ENCODE measurements at places on chromosomes 3 and 15.

DNA sequence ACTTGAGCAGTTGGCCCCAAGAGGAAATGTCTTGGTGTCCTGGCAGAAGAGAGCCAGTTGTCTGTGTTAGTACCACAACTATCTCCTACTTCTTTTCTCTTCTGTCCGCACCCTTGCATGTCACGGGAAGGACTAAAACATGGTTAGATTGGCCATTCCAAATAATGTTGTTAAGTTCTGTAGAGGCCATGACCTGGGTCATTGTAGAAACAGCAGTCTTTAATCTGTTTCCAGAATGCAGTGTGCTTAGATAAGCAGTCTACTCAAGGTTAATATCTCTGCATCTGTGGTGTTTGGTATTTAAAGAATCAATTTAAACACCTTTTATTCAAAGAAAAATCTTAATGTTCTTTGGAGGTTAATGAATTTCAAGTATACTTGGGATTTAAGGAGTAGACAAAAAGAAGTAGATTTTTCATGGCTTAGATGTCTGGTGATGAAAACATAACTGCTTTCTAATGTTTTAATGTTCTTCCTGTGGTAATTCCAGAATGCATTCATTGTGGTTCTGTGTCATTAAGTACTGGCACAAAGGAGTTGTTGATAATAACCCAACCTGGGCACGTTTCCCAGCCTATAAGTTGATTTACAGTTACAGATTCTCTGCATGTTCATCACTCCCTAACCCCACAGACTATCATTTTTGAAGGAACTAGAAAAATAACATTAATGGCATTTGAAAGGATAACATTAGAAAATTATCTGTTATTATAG, 58.9 kb downstream of the TMEM108 start:
- no peak for DNase-seq

DNA sequence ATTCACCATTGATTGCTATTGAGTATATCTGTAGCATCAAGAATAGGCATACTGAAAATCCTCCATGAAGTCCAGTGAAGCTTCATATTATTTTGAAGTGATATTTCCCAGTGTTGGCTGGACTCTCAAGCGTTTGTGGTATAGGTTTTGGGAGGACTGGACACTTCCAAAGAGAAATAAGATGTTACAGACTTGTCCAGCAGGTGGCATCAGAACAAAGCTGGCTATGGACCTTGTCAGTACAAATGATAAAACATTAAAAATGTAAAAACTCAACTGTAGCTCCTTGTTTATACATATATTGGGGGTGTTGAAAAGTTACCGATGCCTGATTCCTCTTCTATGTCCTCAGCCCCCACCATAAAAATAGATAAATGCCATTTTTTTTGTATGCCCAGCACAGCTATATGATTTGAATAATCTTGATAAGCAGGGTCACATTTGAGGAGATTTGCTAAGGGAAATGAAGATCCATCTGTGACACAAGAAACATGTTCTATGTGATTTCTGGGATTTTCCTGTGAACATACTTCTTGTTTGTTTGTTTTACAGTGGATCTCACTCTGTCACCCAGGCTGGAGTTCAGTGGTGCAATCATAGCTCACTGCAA, 54.5 kb upstream of the GOLGA6B start:
- DNase-seq, result no peak

DNA sequence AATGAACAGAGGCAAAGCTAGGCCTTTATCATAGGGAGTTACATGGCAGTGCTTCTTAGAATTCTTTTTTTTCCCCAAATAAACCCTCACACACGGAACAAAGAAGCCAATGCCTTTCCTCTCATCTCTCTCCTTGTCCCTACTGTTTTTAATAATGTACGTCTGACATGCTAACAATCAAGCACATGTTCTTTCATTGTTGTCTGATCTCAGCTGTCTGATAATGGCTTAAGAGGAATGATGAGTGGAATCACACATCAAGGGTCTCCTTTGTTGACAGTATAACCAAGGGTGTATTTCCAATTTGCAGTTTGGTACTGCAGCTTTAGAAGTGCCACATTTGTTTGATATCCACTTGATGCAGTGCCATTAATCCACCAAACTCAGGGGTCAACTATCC, 34.8 kb upstream of the EPHA3 start:
- DNase-seq, result no peak

- DNase-seq, result no peak
These were observed 13.4 kb downstream of the IFT57 start for GRCh38 chr3:108208831-108209230.

GRCh38 chr3:156792536-156792935, 33.6 kb upstream of the LEKR1 start:
- no peak for DNase-seq

GRCh38 chr15:98410328-98410727, 238.0 kb upstream of the IGF1R start:
- DNase-seq, result no peak

DNA sequence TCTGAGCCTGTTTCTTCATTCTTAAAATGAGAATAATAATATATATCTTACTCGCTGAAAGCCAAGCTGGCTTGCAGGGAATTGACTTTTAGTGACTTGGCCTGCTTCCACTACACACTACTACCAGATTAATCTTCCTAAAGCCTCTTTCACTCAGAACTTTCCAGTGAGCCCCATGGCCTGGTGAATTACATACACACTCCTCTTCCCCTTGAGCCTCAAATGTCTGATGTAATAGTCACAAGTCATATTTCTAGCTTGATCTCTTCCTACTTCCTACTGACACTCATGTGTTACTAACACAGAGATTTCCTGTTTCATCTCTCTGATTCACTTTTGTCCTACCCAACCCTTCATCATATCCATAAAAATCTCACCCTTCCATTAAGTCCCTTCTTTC, 82.7 kb upstream of the SOX2 start:
- no peak for DNase-seq

- no peak for DNase-seq
These were observed 6.4 kb upstream of the CCDC33 start for GRCh38 chr15:74229686-74230085.

- no peak for DNase-seq
These were observed 5.9 kb downstream of the MME start for GRCh38 chr3:155086051-155086450.

GRCh38 chr15:81216422-81216821, 19.7 kb downstream of the IL16 start:
- DNase-seq, result no peak

DNA sequence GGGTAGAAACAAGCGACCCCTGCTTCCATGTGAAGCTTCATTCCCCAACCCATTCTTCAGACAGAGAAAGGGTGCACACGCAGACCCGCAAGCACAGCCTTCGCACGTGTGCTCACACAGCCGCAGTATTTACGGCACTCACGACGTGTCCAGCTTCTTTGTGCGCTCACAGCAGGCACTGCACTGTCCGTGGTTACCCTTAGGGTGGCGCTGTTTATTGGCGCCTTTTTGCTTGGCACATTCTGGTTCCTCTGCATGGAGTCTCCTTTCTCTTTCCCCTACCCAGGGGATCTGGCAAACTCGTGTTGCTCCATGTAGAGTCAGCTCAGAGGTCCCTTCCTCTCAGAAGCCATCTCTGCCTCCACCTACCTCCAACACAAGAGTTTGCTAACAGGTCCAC, 115.1 kb downstream of the SLCO3A1 start:
- DNase-seq, result no peak

GRCh38 chr3:115830764-115831395, 207.6 kb downstream of the GAP43 start:
- no peak for DNase-seq

DNA sequence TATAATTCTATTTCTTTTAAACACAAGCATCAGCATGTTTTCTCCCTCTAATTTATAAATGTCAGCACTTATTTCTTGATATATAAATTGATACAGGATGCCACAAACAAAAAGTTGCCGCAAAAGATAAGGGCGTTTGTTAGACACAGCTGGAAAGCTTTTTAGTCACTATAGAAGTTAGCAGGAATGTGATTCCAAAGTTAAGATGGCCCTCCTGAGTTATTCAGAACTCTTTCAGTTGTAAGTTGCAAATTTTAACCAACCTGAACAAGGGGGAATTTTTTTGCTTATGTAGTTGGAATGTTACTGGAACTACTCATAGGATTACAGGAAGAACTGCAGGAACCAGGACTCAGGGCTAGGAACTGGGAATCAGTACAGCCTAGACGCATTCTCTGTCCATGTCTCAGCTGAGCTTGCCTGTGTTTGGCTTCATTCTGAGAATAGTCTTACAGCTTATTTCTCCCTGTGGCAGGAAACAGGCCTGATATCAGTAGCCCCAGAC, 166.3 kb downstream of the VGLL4 start:
- DNase-seq, result no peak
